ENCODE measurements at places on chromosomes 16 and 17.

GRCh38 chr16:28904363-28904762 lies 20.7 kb downstream of the RABEP2 start:
- no peak for DNase-seq

GRCh38 chr17:18981642-18982424 lies 22.7 kb downstream of the FAM83G start:
- no peak for DNase-seq

DNA sequence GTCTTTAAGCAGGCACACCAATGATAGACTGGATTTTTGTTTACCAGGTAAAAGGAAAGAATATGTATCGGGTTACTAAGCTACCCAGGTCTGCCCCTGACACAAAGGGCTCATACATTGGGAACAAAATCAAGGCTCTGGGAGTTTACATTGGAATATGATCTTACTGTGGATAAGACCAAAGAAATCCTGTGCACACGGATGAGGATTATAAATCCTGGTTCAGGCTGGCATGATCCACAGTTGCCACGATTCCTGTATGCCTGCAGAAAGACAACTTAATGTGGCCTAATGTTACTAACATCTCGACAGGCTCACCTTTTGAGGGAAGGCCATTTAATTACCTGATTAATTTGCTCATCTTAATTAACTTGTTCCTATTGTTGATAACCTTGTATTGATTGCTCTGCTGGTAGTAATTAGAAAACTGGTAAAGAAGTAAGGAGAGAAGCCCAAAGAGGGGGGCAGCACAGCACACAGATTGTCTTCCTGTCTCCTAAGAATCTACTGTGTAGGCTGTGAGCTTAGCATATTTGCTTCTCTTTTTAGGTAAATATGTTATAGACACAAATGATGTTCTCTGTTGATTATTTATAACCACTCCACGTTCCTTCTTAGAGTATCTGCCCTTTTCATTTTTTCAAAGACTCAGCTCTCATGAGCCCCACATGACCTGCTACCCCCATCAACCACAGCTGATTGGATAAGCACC lies 51.0 kb upstream of the TOX3 start:
- DNase-seq = no peak

GRCh38 chr17:30230596-30231125 lies 4.8 kb downstream of the SLC6A4 start:
- no peak for DNase-seq

DNA sequence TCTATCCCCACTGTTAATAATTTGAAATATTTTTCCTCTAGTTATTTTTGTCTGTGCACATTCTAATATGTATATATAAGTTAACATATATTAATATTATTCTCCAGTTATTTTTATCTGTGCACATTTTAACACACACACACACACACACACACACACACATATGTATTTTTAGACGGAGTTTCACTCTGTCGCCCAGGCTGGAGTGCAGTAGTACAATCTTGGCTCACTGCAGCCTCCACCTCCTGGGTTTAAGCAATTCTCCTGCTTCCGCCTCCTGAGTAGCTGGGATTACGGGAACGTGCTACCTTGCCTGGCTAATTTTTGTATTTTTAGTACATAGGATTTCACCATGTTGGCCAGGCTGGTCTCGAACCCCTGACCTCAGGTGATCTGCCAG lies 12.7 kb downstream of the MIEN1 start:
- DNase-seq = no peak

GRCh38 chr17:82303944-82304808 lies 13.2 kb downstream of the CD7 start:
- no peak for DNase-seq

DNA sequence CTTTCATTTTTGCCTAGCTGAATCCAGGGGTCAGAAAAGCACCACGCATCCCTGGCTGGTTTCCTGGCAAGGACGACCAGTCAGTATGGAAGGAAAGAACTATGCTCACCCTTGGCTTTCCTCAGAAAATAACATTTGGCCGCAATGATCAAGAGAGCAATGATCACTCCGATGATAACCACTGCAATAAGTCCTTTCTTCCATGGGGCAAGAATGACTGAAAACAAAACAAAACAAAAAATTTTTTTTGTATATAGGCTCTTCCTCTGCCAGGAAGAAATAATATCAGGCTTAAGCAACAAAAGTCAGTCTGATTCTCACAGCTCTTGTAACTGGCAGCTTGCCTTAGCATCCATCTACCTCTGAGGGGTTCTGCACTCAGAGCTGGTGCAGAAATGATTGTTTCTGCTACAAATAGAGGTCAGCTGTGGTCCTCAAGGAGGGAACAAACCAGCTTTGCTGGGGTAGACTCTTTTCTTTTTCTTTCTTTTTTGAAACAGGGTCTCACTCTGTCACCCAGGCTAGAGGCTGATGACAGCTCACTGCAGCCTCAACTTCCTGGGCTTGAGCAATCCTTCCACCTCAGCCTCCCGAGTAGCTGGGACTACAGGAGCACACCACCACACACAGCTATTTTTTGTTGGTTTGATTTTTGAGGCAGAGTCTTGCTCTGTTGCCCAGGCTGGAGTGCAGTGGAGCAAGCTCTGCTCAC lies 35.7 kb downstream of the PECAM1 start:
- no peak for DNase-seq

DNA sequence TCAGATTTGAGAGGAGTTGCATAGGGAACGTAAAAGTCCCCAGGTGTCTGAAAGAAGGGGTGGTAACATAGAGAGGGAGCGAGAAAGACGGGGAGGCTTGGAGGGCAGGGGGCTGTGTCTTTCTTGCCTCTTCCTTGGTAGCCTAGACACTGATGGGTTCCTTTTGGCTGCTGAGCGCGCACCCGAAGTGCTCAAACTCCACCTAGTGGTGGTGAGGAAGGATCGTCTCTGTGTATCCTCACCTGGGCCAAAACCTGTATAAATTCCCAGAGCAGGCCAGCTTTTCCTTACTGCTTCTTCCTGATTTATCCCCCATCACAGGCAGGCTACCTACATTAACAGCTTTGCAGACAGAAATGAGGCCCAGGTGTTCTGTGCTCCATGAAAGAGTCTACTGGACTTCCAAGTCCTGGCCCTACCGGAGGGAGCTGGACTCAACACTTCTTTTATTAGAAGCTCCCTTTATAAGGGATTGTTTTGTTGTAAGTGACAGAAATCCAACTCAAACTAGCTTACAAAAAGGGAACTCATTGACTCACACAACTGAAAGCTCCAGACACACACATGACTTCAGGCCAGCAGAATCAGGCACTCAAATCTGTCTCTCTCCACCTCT lies 5.5 kb upstream of the SLC25A35 start:
- DNase-seq = no peak

DNA sequence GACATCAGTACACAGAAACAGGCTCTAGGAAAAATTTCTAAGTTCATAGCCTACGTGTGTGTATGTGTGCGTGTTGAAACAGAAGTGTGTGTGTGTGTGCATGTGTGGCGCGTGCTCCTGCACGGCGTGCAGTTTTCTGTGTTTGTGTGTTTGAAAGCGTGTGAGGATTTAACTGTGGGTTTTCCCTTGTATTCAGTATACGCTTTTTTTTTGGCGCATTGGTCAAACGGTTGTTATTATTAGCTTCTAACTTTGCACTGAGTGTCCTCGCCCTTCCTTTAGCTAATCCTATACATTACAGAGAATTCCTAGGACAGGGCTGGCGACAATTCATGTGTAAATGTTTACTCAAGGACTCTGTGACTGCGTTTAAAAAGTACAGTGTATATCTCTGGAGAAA lies 23.0 kb downstream of the TMC6 start:
- no peak for DNase-seq

- no peak for DNase-seq
Observed at GRCh38 chr17:36616061-36617029, 15.0 kb downstream of the MRM1 start.
